EL (cell line): ENCODE measurements at places on chromosomes 2 and 18.
A peak's percentile ranks its signal among the peaks of the same experiment; 100 is the strongest.

- peak; percentile 56 for DNase-seq
These were observed 96.1 kb downstream of the UGGT1 start for GRCh38 chr2:128187032-128187654.

- no peak for DNase-seq
These were observed 616.7 kb upstream of the REG3G start for GRCh38 chr2:78408795-78409118.

GRCh38 chr2:149800624-149801542 is 213.3 kb upstream of the MMADHC start:
- DNase-seq, result no peak

DNA sequence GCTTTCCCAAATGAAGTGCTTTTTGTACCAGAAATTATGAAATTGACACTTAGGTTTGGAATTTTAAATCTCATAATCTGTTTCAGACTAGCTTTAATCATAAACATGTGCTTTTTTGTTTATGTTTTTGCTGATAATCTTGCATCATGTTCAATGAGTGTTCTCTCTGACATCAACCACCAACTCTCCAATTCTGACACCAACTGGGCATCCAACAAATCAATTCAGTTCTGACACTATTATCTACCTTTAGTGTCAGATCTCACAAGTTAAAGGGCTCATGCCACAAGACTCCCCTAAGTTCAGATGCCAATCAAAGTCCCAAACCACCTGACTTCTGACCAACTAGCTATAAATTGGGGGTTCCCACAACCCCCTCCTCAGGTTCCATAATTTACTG is 19.6 kb downstream of the PELI1 start:
- no peak for DNase-seq

DNA sequence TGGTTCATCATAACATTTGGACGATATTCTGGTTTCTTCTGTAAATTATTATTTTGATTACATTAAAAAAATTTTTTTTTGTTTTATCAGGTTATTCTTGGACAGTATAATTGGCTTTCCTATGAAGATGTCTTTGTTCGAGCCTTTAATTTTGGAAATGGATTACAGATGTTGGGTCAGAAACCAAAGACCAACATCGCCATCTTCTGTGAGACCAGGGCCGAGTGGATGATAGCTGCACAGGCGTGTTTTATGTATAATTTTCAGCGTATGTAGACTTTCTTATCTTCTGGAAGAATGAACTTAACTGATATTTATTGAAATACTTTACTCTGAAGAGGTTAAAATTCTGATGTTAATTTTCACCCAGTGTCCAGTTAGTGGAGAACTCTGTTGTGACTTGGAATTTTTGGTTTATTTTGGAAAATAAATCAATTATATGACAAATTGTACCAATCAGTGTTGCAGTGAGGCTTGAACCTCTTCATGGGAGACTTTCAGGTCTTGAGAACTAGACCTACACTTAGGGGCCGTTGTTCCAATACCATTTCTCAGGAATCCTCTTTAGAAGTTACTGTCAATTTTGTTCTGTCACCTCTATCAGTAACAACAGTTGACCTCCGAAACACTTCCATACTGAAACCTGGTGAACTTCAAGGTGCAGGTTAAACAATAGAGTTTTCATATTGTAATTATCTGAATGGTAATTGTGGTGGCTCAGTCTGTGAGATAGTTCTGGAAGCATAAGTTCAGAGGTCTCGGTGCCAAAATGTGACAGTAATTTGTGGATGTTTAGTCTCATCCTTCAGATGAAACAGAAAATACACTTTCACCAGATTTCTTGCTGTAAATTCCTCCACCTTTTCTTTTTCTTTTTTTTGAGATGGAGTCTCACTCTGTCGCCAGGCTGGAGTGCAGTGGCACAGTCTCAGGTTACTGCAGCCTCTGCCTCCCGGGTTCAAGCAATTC is 55.7 kb downstream of the ACSL3 start:
- no peak for DNase-seq

- no peak for DNase-seq
These were observed 218.0 kb downstream of the LOXHD1 start for GRCh38 chr18:46439037-46439436.

DNA sequence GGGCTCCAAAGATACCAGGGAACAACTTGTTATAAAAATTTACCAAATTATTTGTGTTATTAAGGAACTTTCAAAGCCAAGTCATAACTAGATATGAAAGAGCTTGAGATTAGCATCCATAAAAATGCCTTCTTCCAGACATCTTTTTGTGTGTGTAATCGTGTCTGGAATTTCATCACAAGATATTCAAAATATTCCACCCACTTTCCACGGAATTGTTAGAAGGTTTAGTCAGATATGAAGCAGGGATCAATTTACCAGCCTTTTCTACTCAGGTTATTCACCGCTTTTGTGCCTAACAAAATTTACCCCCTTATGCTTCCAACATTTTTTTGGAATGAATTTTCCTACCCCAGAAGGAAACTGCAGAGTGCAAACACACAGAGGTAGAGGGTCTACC is 130.2 kb upstream of the ACVR2A start:
- peak; percentile 56 for DNase-seq

GRCh38 chr2:6896930-6897759 is 19.6 kb downstream of the RSAD2 start:
- DNase-seq, result peak; percentile 16

- peak; percentile 46 for DNase-seq
These were observed 237.9 kb downstream of the BABAM2 start for GRCh38 chr2:28128281-28128950.

- DNase-seq, result no peak
These were observed 66.7 kb downstream of the NXPH2 start for GRCh38 chr2:138713504-138713903.

DNA sequence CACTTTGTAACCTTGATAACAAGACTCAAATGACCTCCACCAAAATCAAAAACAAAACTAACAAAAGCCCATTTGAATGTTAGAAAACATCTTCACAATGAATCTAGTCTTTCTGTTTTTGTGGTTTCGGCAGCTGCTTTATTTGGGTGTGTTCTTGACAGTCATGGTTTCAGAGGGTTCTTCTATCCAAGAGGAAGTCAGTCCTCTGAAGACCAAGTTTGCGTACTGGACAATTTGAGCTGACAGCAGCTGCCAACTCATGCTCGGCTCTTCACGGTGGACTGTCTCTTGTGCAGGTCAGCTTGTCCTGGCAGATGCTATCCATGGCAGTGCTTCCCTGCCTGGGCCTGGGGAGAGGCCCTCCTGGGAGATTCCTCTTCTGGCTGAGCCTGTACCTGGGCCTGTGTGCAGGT is 91.0 kb downstream of the TMEM17 start:
- DNase-seq, result no peak

GRCh38 chr2:47026748-47027534 is 111.3 kb upstream of the MCFD2 start:
- DNase-seq, result no peak

DNA sequence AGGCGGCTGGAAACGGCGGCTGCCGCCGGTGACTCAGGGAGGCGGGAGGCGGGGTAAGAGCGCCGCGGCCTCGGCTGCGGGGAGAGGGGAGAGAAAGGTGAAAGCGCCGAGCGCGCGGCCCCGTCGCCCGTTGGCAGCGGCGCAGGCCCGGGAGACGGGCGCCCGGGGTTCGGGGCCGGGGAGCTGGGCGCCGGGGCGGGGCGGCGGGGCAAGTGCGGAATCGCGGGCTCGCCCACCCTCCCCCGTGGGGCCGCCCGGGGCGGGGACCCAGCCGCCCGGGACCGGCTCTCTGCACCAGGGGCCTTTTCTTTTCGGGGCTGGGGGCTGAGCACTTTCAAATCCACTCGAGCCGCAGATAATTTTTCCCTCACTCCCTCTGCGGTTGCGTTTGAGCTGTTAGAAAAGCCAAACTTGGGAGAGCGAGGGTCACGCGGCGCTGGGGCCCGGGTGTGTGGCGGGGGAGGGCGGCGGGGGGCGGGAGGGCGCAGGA is 266 bp downstream of the KDM3A start:
- no peak for DNase-seq

DNA sequence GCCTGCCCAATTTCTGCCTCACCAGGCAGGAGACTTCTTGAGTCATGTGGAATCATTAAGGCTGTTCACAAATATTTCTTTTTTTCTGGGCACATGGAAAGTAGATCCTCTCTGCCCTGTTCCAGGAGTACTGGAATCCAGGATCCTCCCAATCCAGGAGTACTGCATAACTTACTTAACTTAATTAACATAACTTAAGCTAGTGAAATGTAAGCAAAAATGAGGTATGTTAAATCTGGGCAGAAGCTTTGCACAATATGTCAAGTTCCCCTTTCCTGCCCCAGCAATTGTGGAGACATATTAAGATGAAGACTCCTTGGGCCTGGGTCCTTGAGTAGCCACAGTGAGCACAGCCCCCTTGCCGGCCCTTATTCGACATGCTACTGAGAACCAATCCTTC is 3.2 kb downstream of the CD207 start:
- no peak for DNase-seq

- DNase-seq, result peak; percentile 85
These were observed 219.8 kb downstream of the SH3BP4 start for GRCh38 chr2:235171550-235172031.

DNA sequence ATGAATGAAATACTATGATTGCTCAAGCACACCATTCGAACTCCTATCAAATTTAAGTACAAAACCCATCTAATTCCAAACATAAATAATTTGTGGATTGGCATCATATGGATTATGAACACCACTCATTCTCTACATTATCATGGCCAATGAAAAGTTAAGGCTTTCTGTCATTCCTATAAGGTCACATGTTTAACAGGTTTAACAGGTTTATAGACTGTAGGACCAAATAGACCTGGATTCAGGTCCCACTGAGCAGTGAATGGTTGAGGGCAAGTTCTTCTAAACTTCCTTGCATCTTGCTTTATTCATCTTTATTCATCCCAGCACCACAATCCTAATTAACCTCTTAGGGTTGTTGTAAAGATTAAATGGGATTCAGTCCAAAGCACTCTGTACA is 33.4 kb downstream of the FBXO36 start:
- no peak for DNase-seq

GRCh38 chr18:46892842-46893241 is 24.5 kb downstream of the PIAS2 start:
- no peak for DNase-seq

GRCh38 chr2:150617351-150617978 is 130.0 kb upstream of the RND3 start:
- DNase-seq, result peak; percentile 55

GRCh38 chr2:230691005-230691647 is 21.5 kb upstream of the CAB39 start:
- peak; percentile 92 for DNase-seq

GRCh38 chr2:11757101-11757500 is 10.7 kb downstream of the LPIN1 start:
- no peak for DNase-seq

GRCh38 chr2:157819761-157820160 is 56.4 kb downstream of the ACVR1 start:
- no peak for DNase-seq

DNA sequence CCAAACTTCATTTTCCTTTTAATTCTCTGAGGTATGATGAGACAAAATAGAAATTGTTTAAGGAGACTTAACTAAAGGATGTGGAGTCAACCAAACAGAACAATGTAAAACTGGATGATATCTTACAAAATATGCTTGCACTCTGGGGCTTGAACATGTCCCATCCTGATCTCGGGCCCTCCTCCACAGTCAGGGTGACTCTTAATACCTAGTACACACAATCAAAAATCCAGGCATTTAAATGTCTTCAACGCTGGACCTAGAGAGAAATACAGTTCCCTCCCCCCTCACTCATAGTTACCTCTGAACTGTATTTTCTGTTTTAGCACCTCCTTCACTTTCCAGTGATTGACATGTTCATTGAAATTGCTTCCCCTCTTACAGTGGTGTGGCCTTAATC is 36.9 kb upstream of the SERPINB2 start:
- DNase-seq, result no peak

- DNase-seq, result no peak
These were observed 113.8 kb downstream of the CTAGE1 start for GRCh38 chr18:22303927-22304326.
